ENCODE measurements at places on chromosomes 6 and 20.

GRCh38 chr6:26576407-26576843, 20.3 kb upstream of the ABT1 start:
- DNase-seq = no peak

DNA sequence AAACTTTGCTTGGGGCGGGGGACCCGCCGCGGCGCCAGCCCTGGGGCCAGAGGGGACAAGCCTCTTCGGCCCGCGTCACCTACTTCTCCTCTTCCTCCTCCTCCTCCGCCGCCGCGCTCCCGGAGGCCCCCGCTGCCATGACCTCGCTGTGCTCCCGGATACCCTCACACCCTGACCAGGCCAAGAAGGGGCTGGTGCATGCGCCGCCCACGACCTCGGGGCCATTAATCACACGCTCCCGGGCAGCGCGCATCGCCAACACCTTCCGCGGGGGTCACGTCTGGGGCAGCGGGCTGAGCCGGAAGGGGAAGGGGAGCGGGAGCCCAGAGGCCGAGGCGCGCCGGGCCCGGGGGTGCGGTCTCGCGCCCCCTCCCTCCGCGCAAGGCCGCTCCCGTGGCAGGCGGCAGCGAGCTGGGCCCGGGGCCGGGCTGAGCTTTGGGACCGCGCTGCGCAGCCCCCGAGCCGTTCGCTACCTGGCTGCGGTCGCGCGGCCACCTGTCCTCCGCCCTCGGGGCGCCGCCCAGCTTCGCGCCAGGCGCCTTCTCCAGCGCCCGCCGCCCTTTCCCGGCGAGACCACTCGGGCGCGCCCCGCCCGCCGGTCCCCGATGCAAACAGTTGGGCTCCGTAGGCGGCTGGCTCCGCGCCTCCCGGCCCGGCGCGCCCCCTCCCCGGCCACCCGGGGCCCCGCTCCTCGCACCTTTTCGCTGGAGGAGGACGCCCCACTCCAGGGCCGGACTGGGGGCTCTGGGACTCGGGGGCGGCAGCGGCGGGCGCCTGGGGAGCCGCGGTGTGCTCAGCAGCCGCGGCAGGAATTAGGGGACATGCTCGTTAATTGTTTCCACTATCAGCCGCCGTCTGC, 575 bp upstream of the CNR1 start:
- no peak for DNase-seq

GRCh38 chr6:2891768-2892170, 11.3 kb downstream of the SERPINB9 start:
- no peak for DNase-seq

DNA sequence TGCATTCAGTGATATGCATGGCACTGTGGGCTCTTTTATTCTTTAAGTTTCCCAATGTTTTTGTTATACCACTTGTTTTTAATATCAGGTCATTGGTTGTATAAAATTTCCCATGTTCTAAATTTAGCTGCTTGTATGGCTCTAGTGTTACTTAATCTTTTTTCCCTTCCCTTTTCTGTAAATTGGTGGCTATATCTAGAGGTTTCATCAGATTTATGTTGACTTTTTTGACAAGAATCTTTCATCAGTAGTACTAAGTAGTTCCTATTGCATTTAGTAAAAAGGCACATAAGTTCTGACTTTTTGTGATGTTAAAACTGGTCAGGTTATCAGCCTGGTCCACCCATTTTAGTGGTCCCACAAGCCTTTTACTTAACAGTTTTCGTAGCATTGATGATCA, 51.1 kb downstream of the MMS22L start:
- no peak for DNase-seq

DNA sequence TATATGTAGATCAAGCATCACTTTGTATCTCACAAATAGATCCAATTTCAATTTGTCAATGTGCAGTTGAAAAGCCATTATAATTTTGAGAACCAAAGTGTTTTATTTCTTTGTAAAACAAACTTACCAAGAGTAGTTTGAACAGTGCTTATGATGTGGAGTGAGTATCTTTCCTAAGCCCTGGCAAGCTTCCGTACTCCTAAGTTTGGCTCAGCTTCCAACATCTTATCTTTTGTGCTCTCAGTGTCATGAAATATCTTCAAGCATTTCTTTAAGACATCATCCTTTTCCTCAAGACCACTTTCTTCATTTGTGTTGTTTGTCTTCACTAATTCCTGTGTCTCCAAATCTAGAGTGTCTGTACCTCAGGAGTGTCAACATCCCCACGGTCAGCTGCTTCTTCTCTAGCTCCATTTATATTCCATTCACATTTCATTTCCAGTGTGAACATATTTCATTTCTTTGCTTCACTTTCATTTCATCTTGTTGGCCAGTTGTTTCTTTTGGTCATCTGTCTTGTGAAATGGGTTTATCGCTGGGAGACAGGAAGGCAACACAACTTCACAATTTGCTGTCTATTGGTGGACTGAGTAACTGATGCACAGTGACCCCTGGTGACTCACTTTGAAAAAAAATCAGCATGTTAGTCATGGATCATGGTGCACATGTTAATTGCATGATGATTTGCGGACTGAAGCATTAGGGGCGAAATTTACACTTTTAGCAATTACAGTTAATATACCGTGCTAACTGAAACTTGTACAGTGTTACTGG, 36.9 kb downstream of the SLC24A3 start:
- DNase-seq = no peak

GRCh38 chr6:163952005-163952404, 537.5 kb downstream of the QKI start:
- no peak for DNase-seq

DNA sequence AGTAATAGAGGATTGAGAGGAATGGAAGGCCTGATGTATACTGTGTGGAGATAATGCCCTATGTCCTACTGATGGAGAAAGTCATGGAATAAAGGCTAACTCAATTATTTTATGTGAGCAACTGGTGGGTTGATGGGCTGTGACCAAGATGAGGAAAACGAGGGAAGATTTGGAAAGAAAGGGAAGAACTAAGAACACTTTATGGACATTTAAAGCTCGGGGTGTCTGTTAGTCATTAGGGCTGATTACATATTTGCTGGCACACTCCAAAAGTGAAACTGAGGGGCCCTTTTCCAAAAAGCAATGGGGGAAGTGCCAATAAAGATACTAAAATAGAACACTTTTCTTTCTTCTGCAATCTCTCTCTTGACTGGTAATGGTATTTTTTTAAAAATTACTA, 439.5 kb downstream of the PLCB1 start:
- no peak for DNase-seq

DNA sequence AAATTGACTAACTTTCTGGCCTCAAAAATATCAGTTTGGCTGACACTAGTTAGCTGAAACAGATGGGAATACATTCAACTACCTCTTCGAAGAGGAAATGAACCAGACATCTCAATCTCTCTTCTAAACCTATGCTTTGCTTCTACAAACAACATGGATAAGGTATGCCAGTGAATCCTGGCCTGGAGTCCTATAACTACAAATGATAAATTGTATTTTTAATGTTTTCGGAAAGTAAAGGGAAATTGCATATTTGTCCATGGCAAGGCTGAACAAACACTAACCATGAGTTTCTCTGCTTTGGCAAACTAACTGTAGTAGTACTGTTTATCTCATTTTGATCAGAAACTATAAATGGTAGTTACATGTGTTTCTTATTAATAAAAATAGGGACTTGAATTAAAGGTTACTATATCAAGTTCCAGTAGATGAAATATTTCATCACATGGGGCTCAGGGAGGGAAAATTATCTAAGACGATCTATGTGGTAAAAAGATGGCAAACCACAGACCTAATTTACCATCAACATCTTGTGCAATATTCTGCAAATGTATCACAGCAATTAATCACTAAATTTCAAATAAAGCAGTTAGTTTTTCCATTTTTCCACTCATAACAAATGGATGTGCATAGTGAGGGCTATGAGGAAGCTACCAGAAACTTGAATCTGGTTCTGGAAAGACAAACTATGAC, 76.8 kb downstream of the COL12A1 start:
- DNase-seq = no peak

DNA sequence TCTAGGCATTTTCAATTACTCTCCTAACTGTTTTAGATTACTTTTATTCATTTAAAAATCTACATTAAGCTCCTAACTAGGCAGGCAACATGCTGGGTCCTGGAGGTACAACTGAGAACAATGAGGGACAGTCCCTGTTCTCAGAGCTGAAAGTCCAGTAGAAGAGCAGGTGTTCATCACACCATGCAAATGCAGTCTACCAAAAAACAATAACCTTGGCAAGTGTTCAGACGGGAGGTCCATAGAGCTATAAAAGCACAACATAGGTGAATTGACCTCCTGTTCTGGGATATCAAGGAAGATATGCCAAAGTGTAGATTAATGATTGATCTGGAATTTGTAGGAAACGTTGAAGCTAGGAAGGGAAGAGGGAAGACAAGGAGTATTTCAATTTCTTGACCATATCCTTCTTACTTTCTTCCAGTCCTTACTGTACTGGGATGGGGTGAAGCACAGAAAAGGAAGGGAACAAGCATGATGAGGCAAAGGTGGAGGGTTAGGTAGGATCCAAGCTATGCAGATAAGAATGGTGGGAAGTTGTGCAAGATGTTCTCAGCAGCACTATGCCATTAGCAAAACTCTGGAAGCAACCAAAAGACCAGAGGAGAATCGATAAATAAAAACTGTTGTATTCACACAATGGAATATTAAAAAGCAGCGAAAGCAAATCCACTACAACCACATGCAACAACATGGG, 485.7 kb upstream of the JARID2 start:
- no peak for DNase-seq

GRCh38 chr6:159068904-159069578, 24.2 kb upstream of the TAGAP start:
- DNase-seq = peak; percentile 23

DNA sequence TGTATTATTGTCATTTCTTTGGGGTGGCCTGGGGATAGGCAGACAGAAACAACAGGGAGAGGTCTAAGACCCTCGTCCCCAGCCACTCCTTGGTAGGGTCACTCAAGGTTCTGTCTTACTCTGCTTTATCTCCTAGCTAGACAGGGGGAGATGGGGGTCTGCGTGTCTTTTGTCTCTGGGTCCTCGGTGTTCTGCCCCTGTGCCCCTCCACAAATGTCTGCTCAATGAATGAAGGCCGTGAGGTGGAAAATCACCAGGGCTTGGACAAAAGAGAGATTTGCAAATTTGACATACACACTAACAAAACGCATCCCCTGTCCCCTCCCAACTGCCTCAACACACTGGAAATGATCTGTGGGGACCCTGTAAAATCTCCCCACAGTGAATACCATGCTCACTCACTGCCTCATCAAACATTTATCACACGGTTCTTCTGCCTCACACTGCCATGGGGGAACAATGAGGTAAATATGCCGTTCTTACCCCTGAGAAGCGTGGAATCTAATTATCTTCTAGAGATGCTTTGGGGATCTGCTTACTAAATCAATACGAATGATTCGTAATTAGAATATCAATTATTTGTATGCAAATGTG, 13.2 kb upstream of the VAPB start:
- DNase-seq = no peak

GRCh38 chr6:20001286-20001685, 164.1 kb downstream of the ID4 start:
- no peak for DNase-seq

DNA sequence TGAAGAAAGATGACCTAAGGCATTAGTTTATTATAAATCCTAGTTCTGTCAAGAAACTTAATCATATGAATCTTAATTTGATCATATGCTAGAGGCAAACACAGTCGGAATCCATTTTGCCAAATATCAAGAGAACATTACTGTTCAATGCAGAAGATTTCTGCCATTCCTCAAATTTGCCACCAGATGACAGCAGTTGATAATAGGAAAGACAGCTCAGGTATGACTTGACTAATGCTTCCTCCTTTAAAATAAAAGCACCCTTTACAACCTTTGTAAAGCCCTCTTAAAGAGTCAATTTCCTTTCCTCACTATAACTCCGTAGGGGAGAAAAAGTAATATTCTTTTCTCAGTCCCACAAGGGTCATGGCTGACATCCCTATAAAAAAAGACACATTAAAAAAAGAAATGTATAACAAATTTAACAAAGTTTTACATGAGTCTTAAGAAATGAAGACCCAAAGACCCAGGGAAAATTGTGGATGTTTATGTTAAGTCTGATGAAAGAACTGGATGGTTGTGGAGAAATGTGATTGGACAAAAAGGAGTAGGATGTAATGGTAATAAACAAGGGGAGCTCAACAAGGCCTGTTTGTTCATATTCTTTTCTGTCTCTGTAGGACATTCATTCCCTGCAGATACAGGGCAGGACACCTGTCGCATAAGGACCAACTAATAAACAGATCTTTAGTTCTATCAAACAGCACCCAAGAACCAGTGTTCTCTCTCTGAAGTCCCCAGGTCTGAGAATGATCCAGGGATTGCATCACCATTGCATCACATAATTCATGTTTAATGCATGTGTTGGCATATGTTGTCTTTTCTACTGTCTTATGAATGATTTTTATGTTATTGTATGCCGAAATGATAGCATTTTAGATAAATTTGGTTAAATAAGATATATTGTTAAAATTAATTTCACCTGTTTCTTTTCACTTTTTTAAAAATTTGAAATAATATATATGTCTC, 23.0 kb upstream of the IL17A start:
- DNase-seq = peak; percentile 32

DNA sequence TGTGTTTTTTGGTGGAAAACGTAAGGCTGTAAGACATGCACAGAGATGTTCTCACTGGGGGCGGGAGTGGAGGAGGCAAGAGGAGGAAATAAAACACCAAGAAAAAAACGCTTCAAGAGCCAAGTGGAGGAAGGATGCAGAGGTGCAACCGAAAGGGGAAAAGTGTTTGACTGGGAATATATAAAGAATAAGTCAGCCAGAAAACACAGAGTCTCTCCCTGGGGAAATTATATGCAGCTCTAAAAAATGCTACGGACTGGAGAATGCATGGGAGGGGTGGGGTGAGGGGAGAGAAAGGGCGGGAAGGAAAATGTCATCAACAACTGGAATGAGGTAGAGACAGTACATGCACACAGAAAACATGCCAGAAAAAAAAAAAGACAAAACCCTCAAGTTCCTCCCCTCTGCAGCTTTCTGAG, 133.5 kb downstream of the SCML4 start:
- no peak for DNase-seq

DNA sequence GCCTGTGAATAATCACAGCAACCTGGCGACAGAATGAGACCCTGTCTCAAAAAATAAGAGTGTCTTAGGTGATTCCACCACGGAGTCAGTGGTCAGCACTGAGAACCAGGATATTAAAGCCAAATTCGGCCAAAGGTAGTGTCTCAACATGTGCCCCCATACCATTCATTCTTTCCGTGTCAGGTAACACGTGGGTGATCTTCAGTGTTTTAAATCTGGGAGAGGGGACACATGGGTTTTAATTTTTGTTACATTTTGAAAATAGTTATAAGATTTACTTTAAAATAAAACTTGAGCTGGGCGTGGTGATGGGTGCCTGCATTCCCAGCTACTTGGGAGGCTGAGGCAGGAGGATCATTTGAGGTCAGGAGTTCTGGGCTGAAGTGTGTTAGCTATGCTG, 59.0 kb downstream of the TFAP2C start:
- DNase-seq = no peak

DNA sequence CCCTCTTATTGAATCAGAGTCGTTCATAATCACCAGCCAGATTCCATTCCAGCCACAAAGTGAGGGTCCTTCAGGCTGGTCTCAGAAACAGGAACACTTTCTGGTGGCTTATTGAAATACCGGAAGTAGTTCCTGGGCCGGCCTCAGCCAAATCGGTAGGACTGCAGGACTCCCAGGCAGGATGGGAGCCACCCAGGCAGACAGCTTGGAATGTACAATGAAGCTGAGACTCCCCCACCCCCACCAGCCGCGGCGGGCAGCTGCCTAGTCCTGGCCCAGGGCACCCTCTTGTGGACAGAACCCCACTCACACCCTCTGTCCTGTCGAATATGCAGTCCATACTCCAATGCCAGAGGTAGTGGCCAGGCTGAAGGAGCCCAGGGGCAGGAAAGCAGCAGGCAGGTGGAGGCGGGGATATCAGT, 43.8 kb downstream of the MDFI start:
- DNase-seq = peak; percentile 93

Measured in pons (tissue), 1 donor.